Psoas muscle (tissue), 8 donors: ENCODE measurements at places on chromosomes 1 and 21.

DNA sequence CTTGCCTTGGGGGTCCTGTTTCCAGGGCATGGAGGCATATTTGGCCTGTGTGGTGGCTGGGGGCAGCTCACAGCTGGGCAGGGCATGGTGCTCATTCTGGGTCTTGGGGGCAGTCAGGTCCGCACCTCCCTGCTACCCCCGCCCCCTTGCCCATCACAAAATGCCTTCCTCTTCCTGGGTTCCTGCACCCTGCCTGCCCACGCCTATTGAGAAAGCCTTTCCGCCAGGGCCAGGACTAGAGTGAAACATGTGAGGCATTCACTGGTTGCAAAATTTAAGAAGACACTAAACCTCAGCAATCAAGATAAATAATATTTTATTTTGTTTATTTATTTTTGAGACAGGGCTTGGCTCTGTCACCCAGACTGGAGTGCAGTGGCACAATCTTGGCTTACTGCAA, 19.7 kb downstream of the PTAFR start:
- peak; percentile 32 for DNase-seq

DNA sequence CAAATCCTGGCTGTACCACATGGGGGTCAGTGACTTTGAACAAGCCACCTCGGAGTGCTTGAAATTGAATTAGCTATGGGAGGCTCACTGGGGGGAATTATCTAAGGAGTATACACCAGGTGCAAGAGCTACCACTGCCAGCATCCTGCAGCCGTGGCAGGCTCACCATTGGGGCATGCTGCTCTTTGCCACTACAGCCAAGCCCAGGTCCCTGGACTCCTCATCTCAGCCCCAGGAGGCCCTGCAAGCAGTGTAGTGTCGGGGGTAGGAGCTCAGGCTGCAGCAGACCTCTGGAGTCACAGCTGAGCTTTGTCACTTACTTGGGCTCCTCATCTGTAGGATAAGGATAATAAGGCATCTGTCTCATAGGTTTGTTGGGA, 35.3 kb downstream of the ACOT11 start:
- DNase-seq = no peak

GRCh38 chr1:235330918-235331285, 2.5 kb downstream of the GGPS1 start:
- no peak for DNase-seq

DNA sequence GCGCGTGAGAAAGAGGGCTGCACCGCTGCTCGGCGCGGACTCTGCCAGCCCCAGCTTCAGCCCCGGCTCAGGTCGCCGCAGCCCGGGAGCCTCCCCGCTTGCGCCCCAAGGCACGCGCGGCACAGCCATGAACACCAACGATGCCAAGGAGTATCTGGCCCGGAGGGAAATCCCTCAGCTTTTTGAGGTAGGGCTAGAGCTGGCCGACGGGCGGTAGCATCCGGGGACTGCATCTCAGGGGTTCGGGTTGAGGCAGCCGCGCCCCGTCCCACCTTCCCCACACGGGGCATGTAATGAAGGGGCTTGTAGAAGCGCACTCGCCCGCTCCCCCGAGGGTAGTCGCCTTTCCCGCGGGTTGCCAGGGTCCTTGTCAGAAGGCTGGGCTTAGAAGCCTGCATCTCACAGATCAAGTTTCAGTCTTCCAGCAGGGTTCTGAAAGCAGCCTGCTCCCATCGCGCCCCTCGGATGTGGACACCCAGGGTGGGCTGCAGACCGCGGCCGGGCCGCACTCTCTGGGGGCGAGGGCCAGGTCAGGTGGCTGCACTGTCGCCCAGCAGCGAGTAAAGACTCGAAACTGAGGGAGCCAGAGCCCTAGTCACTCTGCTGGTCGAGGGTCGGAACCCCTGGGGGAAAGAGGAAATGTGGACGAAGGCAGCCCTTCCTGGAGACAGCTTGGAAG, 507 bp downstream of the AK5 start:
- no peak for DNase-seq

- no peak for DNase-seq
Measured at GRCh38 chr1:48869116-48869893, 92.6 kb upstream of the BEND5 start.

DNA sequence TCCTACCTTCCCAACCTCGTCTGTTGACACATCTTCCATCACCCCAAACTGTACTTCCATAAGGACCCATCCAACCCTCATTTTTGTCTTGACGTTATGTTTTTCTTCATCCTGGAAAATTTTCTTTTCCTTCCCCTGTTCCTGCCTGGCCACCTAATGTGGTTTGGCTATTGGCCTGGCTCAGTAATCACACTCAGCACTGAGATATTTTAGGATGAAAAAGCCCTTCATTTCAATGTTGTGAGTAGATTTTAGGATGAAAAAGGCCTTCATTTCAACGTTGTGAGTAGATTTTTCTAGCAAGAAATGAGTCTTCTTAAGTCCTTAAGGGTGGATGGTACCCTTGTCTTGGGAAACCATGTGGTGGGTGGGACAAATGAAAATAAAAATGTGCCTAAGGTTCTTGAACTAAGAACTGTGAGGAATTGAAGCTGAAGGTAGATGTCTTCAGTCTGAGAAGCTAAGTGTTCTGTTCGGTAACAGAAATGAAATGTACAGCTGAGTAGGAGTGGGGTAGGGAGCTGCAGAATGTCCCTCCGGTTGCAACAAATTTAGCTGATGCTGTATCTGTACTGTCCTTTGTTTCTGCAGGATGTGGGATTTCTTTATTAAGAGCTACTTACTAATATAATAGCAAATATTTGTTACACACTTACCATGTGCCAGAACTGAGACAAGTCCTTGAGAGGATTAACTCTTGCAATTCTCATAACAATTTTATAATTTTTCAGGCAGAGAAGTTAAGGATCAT, 36.1 kb downstream of the DNTTIP2 start:
- DNase-seq = no peak

DNA sequence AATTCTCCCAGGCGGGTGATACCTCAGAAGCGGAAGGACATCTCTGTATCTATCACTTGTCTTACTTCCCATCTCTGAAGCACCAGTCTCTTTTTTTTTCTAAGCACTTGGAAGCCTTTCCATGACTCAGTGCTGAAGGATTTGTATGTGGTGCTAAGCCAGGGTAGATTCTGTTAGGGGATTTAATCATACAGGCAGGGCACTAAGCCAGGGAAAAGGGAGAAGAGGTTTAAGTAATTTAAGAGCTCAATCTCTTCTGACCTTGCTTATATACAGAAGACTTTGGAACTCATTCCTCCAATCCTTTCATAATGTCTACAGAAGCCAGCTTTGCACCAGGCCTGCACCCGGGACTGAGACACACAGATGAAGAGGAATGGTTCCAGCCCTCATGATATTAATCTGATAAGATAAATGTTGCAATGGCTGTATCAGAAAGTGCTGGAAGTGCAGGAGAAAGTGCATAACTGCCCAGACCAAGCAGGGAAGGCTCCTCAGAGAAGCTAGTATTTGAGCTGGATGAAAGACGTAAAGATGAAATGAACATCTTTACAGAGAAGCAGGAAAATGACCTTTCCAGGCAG, 11.0 kb downstream of the FAM163A start:
- DNase-seq = no peak

DNA sequence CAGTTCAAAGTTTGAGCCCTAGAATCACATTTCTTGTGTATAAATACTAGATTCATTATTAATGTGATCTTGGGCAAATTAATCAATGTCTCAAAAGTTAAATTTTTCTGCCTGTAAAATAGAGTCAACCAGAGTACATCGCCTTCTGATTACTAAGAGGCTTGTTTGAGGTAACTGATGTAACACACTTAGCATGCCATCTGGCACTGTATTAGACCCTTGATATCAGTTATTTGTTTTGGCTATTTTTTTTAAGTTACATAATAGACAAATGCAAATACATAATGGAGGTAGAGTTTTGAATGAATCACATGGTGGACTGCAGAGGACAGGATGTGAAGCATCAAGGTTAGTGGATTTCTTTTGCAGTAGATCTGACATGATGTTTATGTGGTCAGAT, 298.4 kb downstream of the ADGRL2 start:
- no peak for DNase-seq

- no peak for DNase-seq
Measured at GRCh38 chr1:68276448-68276847, 44.1 kb upstream of the WLS start.
